ENCODE measurements at places on chromosomes 1 and 21. TPM values are rescaled to one million over a fixed set of nuclear protein-coding genes. Genes with fewer than 3 reads are reported as not detected.

Gene FCRL6
- total RNA-seq, result not detected

Gene PLA2G4A
- total RNA-seq, result 6.8 TPM

Gene TNFRSF14
- 99.8 TPM for total RNA-seq

Gene PSMA5
- total RNA-seq, result 77.8 TPM

Gene GSTM1
- 19.1 TPM for total RNA-seq
